Heart left ventricle (tissue), 16 donors: ENCODE measurements at places on chromosomes 5 and 9.

- H3K36me3 ChIP-seq = no peaks in the 10 kb centered on the region
- peaks cover 33% of the 10 kb centered on the region for H3K27me3 ChIP-seq
- peaks cover 15% of the 10 kb centered on the region for H3K4me1 ChIP-seq
- no peak overlapping the region for H3K27ac ChIP-seq
- no peak for DNase-seq
- H3K4me3 ChIP-seq = no peak overlapping the region
Observed at GRCh38 chr5:73232266-73233041, 59.5 kb downstream of the TMEM174 start.

DNA sequence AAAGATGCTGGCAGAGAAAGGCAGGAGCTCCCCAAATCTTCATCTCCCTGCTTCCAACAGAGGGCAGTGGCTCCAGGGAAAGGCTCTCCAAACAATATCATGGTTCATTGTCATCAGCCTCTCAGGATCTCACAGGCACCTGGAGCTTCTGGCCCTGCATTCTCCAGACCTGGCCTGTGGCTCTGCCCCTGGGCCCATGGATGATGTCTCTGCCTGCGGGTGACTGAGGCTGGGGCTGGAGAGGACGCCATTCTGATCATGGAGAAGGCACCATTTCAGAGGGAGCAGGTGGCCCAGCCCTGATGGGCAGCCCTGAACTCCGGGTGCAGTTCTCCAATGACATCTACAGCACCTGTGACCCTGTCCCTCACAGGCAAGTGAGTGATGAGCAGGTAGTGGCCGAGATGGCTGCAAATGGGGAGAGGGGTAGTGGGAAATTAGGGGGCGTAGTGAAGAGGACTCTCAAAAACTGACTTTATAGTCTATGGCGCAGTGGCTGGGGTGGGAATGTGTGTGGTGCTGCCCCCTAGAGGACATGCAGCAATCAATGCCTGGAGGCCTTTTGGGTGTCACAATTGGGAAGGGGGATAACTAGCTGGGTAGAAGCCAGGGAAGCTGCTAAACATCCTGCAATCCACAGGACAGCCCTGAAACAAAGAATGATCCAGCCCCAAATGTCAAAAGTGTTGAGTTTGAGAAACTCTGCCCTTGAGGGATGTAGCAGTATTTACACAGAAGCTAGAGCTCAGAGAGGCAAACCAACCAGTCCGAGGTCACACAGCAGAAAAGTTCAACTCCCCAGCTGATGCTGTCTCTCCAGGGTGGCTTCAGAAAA, 3.2 kb downstream of the SH3PXD2B start:
- no peak overlapping the region for H3K4me3 ChIP-seq
- DNase-seq = no peak
- no peak overlapping the region for H3K27ac ChIP-seq
- no peaks in the 10 kb centered on the region for H3K36me3 ChIP-seq
- H3K4me1 ChIP-seq = peaks cover 60% of the 10 kb centered on the region
- no peaks in the 10 kb centered on the region for H3K27me3 ChIP-seq

DNA sequence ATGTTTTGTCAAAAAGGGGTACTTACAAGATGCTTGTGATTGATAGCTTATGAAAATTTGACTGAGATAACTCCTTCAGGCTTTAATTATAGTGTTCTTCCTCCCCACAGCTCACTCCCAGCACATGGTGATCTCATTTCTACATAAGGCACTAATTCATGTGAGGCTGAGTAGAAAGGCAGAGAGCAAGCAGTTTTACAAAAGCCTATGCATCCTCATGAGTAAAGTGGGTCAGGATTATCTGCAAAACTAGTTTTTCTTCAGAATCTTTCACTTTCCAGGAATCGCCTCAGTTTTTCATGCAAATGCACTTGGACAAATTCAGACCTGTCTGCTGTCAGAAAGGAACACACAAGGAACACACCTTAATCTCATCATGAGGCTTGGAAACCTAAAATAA, 92.1 kb upstream of the FBN2 start:
- no peak overlapping the region for H3K4me3 ChIP-seq
- H3K27me3 ChIP-seq = peaks cover under 1% of the 10 kb centered on the region
- H3K27ac ChIP-seq = no peak overlapping the region
- no peaks in the 10 kb centered on the region for H3K4me1 ChIP-seq
- H3K36me3 ChIP-seq = no peaks in the 10 kb centered on the region

- no peak for DNase-seq
- H3K27me3 ChIP-seq = no peaks in the 10 kb centered on the region
- no peaks in the 10 kb centered on the region for H3K36me3 ChIP-seq
- no peaks in the 10 kb centered on the region for H3K4me1 ChIP-seq
- no peak overlapping the region for H3K27ac ChIP-seq
- H3K4me3 ChIP-seq = no peak overlapping the region
Observed at GRCh38 chr5:155620821-155621410, 607.4 kb downstream of the KIF4B start.

- H3K4me3 ChIP-seq = no peak overlapping the region
- H3K4me1 ChIP-seq = peaks cover 23% of the 10 kb centered on the region
- no peak overlapping the region for H3K27ac ChIP-seq
- H3K27me3 ChIP-seq = no peaks in the 10 kb centered on the region
- no peak for DNase-seq
Observed at GRCh38 chr9:6779417-6780241, 21.9 kb downstream of the KDM4C start.

DNA sequence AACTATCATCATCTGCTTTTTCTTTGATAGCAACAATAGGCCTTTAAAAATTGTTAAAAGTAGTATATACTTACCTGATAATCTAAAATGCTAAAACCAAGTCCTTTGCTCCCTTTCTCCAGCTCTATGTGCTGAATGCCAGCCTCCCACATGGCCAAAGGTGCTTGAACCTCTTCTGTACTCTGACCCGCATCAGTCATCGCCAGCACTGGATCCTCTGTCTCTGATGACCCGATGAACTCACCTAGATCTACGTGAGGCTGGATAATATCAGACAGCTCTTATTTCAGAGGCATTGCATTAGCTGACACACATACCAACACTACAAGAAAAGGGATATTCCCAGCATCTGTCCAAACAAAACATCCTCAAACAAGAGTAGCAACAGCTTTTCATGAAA, 89.5 kb downstream of the MPDZ start:
- no peak overlapping the region for H3K4me3 ChIP-seq
- DNase-seq = no peak
- no peaks in the 10 kb centered on the region for H3K36me3 ChIP-seq

- H3K27ac ChIP-seq = no peak overlapping the region
- H3K36me3 ChIP-seq = no peaks in the 10 kb centered on the region
- H3K27me3 ChIP-seq = no peaks in the 10 kb centered on the region
Observed at GRCh38 chr9:89037346-89037745, 46.1 kb downstream of the S1PR3 start.

DNA sequence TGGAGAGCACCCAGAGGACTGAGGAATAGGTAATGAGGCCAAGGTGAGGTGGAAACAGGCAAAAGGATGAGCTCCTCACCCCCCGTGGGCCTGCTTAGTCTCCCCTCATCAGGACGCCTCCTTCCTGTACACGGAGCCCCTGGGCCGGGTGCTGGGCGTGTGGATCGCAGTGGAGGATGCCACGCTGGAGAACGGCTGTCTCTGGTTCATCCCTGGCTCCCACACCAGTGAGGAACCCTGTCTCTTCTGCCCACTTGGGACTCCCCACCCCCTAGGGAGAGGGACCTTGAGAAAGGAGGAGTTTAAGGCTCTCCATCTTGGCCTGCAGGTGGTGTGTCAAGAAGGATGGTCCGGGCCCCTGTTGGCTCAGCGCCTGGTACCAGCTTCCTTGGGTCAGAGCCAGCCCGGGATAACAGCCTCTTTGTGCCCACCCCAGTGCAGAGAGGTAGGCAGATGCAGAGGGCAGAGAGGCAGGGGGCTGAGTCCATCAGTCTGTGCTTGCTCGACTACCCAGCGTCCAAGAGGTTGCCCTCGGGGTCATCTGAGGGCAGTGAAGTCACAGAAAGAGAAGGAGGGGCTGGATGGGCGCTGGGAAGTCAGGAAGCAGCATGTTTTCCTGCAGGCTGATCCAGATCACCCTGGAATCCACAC, 7.0 kb downstream of the DOLK start:
- H3K4me3 ChIP-seq = no peak overlapping the region
- H3K27ac ChIP-seq = peak overlapping the region; percentile 34
- H3K36me3 ChIP-seq = peaks cover 3% of the 10 kb centered on the region
- no peaks in the 10 kb centered on the region for H3K27me3 ChIP-seq
- H3K4me1 ChIP-seq = peaks cover 12% of the 10 kb centered on the region
